Stimulated activated CD4-positive, alpha-beta T cell treated with anti-CD3 and anti-CD28 coated beads, Interleukin-15, amount 100 ng/mL, for 1 hour (primary cell): ENCODE measurements at places on chromosomes 11 and 22.

DNA sequence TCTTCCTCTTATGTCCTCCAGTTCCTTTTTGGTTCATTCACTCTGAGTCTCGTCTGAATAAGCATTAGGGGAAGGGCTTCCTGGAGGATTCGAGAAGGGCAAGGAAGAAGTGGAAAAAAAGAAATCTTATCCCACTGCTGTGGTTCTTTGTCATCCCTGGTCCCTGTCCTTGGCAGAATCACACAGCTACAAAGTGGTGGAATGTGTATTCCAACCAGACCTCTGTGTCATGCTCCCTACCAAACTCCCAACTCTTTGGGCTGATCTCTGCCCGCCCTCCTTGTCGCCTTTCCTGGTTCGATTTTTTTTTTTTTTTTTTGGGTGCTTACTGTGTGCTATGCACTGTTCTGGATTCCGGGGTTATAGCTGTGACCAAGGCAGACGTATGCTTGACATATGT lies 61.0 kb downstream of the TEAD1 start:
- no peak for DNase-seq

DNA sequence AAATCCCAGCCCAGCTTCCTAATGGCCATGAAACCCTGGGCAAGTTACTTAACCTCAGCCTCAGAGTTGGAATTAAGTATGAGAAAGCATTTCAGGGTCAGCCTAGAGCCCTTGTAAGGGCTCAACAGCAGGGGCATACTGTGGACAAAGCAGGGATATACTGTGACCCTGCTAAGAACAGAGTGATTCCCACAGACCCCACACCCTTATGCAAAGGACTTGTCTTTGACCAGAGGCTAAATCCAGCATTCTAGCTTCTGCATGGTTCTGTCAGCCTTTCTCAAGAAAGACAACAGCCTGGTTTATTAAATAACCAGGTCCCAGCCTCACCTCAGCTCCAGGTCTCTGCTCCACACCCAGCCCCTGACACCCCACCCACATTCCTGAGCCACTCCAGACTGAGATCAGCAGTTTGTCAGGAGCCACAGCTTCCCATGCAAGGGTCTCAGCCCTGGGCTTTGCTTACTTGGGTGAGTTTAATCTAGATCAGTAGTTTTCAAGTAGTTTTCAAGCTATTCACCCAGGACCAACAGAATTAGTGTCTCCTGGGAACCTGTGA lies 69.2 kb downstream of the GALNT18 start:
- DNase-seq = no peak

DNA sequence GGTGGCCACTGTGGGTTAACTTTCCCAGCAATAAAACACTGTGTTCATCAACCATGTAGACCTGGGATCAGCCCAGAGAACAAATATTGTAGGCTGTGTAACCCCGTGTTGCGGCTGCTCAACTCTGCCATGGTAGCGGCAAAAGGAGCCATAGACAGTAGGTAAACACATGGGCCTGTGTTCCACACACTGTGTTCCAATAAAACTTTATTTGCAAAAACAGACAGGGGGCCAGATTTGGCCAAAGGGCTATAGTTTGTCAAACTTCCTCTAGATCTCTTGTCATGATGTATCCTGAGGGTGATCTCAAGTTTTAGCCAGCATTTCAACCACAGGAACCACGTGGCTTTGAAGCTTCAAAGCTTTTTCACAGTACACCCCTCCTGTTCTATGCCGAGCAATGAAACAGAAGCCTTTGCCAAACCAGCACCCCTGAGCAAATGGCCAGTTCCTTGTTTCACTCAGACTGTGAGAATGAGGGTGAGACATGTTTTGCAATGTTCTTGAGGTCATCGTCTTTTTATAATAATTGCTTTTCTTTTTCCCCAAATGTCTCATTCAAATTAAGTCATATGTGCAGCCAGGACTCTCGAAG lies 49.9 kb upstream of the FADD start:
- no peak for DNase-seq

DNA sequence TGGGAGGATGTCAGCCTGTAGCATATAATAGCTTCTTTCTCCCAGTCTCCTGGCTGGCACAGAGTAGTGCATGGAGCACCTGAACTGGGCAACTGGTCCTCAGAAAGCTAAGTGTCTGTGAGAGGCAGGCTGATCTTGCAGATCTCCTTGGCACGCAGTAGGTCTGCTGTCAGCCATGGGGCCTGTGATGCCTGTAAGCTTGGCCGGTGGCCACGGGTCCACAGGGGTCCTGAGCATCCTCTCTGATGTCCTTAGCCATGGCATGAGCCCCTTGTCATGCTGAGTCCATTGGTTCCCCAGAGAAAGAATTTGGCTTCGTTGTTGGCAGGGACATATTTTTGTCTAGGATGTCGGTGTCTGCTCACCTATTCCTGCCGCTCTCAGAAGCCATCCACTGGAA lies 25.0 kb downstream of the AMPD3 start:
- no peak for DNase-seq

GRCh38 chr11:89443361-89444322 lies 47.5 kb downstream of the NOX4 start:
- no peak for DNase-seq

DNA sequence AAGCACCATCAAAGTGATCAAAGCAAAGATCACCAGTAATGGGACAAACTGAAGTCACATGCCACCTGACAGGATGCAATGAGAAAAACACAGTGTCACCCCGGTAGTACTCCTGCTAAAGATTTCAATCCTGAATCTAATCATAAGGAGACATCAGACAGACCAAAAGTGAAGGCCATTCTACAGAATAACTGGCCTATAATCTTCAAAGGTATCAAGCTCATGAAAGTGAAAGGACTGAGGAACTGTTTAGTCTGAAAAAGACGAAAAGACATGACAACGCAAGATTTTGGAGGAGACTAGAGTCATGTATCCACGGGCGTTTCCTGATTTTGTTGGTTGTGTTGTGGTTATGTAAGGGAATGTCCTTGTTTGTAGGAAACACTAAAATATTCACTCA lies 42.4 kb upstream of the TSKU start:
- DNase-seq = no peak

DNA sequence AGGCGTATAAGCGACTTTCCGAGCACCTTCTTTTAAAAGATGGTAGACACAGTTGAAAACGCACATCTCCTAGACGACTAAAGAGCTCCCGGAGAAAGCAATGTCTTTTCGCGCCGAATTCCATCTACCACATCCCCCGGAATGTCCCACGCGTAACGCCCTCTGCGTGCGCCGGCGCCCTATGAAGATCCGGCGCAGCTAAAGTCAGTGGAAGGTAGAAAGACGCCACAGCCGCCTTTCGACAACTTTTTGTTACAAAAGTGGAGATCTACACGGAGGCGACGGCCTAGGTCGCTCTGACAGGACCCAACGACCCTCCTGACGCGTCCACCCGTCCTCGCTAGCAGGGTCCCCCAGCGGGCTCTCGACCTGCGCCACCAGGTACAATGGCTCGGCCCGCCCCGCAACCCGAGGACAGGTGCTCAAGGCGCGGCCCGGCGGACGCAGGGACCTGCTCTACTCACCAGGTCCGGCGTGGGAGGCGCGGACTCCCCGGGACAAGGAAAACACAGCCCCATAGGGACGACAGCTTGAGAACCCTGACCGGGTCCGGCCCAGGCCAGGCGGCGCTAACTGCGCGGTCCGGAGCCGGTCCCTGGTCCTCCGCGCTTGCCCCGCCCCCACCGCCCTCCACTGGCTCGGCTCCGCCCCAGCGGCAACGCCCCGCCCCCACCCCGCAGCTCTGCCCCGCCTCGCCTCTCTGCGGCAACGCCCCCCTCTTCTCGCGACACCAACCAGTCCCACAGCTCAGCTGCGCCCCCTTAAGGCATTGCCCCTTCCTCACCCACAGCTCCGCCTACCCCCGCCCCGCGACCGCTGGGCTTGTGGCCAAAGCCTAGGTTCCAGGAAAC lies at the start of gene SVIP:
SVIP (minus strand) TSS at position 571 of the 851 bp plus-strand sequence; CDS start at position 518, 53 bp downstream.
- DNase-seq = peak; percentile 90

DNA sequence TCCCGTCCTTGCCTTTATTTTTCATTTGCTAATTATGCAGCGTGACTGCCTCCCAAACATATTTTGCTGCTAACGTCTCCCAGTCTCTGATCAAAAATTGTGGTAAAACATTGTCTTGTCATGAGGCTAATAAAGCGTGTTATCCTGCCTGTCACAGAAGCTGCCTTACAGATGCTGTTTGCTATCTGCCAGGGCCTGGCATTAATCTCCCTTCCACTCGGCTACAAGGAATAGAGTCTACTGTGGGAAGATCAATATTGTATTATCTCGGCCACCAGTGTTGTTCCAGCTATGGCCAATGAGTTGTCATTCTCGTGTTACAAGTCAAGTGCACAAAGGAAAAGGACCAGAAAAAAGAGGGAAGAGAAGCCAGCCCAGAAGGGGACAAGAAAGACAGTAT lies 100.3 kb downstream of the SEZ6L start:
- no peak for DNase-seq

GRCh38 chr11:115739146-115739545 lies 234.9 kb upstream of the CADM1 start:
- DNase-seq = no peak

DNA sequence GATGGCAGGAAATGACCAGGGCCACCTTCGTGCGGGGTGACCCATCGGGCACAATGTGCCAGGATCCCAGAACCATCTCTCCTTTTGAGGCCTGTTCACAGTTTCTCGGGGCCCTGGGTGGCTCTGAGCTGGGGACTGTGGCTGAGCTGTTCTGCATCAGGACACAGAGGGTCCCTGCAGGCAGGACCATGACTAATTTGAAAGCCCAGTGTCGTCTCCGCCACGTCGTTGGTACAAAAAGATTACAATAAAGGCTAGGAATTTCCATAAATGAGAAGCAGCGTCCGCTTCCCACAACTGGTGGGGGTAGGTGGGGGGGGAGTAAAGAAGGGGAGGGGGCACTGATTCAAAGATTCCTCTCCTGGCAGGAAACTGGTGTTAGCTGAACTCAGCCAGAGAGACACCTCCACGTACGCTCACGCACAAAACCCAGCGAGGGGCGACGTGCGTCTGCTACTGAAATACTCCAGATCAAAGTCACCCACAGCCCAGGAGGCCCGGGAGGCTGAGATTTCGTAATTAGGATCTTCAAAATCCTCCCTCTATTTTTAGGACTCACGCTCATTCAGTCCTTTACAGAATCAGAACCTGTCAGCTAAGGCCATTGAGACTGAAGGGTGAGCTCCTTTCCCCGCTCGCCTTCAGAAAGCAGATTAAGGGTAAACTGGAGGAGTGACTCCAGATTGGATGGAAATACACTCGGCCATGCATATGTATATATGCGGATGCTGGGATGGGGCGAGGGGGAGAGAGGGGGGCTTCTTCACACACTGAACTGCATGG lies 11.0 kb downstream of the MN1 start:
- no peak for DNase-seq

DNA sequence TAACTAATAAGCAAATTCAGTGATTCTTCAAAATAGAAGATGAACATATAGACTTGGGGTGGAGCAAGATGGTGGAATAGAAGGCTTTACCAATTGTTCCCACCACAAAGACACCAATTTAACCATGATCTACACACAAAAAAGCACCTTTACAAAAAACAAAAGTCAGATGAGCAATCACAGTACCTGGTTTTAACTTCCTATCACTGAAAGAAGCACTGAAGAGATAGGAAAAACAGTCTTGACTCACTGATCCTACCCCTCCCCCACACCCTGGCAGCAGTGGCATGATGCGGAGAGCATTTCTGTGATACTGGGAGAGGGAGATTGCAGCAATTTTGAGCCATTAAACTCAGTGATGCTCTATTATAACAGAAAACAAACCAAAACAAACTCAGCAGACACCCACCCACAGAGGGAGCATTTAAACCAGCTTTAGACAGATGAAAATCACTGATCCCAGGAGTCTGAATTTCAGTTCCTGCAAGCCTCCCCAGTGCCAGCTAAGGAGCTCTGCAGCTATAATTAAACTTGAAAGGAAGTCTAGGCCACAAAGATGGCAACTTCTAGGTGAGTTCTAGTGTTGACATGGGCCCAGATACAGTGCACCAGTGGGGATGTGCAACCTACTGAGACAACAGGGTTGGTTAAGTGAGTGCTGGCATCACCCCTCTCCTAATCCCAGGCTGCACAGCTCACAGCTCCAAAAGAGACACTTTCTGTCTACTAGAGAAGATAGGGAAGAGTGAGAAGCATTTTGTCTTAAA lies 161.8 kb upstream of the GRIA4 start:
- DNase-seq = no peak

DNA sequence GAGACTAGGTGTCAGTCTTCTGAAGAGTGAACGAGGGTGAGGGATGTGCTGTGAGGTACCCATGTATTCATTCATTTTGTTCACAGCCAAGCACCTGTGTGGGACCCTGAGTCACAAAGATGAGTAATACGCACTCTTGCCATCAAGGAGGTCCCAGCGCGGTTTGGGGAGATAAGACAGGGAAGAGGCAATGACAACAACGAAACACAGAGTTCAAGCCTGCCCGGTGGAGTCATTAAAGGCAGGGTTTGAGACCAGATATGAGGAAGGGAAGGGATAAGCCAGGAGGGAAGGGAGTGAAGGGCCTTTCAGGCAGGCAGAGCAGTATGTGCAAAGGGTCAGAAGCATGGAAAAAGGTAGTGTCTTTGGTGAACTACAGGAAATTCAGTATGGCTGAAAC lies 4.6 kb downstream of the DCHS1 start:
- DNase-seq = no peak

- no peak for DNase-seq
Measured at GRCh38 chr22:28855355-28856094, 27.8 kb upstream of the ZNRF3 start.

DNA sequence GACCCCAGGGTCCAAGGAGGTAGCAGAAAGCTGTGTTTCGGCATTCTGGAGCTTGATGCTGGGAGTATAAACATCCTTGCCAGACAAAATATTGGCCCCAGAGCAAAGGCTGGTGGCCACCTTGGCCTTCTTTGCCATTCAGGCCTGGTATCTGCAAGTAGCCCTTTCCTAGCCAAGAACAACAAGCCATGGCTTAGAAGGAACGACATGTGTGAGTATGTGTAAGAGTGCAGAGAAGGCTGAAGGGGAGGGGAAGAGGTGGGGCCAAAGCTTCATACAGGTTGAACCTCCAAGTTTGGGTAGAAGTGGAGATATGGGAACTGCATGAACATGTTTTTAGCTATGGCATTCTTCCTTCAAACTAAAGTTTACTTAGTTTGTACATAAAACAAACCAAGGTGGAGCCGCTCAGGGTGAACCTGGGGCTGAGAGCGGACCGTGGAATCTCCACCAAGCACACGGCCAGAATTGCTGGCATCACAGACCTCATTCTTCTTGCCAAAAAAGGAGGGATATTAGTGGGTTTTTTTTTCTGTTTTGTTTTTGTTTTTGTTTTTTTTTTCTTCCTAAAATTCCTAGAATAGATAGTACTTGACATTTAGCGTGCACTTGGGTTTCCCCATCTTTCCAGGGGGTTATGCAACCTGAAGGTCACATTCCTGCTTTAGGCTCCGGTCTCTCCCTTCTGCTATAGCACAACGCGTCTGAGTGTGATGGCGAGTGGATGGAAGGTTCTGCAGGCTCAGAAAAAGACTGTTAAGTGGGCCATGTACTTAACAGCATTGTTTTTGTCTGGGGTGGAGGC lies 70.9 kb downstream of the ADAMTS15 start:
- no peak for DNase-seq

- no peak for DNase-seq
Measured at GRCh38 chr11:34475656-34476055, 36.9 kb downstream of the CAT start.

GRCh38 chr11:15851051-15851498 lies 505.3 kb downstream of the SOX6 start:
- no peak for DNase-seq

GRCh38 chr22:36659762-36660509 lies 43.6 kb downstream of the CACNG2 start:
- DNase-seq = peak; percentile 15

- no peak for DNase-seq
Measured at GRCh38 chr22:21978564-21979386, 3.8 kb downstream of the TOP3B start.

GRCh38 chr22:24271386-24271854 lies 789 bp downstream of the SPECC1L start:
- DNase-seq = no peak
